A549 treated with GW870086 at 1 μM for 4 hours (cell line): ENCODE measurements at places on chromosomes 4 and X. TPM values are rescaled to one million over a fixed set of nuclear protein-coding genes. Genes with fewer than 3 reads are reported as not detected.

Gene SERTM2
- not detected in 5 replicates for total RNA-seq

Gene WAS
- 0.15 to 0.34 TPM (median 0.19 TPM) in 5 replicates for total RNA-seq

Gene SATL1
- total RNA-seq: not detected in 5 replicates

Gene HERC6
- total RNA-seq: 2.9 to 4.2 TPM (median 3.1 TPM) in 5 replicates

Gene PF4V1
- not detected in 5 replicates for total RNA-seq

Gene RGN
- 0.09 TPM in 1 of 5 replicates, not detected in the others for total RNA-seq

Gene TLR6
- total RNA-seq: 1.8 to 3.3 TPM (median 2.7 TPM) in 5 replicates

Gene HTR2C
- total RNA-seq: not detected in 5 replicates

Gene NUDT11
- total RNA-seq: 2.6 to 3.0 TPM (median 2.8 TPM) in 5 replicates

Gene MBNL3
- total RNA-seq: 0.01 TPM in 1 of 5 replicates, not detected in the others

Gene ENAM
- total RNA-seq: not detected in 5 replicates

Gene OSTC
- 95.1 to 117 TPM (median 96.6 TPM) in 5 replicates for total RNA-seq
